GF-D8 (cell line): ENCODE measurements at places on chromosomes 11 and 22.

- DNase-seq, result no peak
These were observed 40.8 kb downstream of the APOL1 start for GRCh38 chr22:36293606-36294292.

DNA sequence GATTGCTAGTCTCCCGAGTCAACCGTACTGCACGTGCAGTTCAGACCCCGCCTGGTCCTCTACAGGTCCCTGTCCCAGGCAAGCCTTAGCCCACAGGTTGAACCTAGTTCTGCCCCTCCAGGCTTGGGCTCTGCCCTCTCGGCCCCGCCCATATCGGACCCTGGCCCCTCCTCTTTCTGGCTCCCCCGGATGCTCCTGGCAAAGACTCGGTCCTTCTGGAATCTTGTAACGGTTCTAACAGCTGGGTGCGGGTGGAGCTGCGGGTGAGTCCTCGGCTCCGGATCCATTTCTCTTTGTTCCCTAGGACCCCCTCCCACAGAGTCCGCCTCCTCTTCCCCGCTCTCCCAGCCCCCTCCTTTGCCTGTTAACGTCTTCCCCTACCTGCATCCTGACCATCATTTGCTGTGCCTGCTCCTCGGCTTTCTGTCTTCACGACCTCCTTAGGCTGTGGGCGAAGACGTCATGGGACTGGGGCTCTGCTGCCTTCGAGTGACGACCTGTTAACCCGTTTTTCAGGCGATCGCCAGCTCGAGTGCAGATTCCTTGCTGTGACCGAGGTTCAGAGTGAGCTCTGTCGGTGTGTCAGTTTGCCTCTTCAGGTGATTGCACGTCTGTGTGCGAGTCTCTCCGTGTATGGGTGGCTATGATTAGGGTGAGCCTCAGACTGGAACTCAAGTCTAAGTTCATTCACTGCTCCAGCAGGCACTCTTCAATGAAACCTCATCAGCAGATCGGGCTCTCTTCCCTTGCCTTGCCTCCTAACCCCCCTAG lies at the start of gene DNHD1:
TSS of gene DNHD1 (plus strand) at position 212 of the 771 bp plus-strand sequence. CDS start 936 bp downstream, outside the sequence.
- DNase-seq, result no peak

- DNase-seq, result no peak
These were observed 21.6 kb downstream of the DGCR6L start for GRCh38 chr22:20298110-20298802.

- no peak for DNase-seq
These were observed 30.0 kb upstream of the MMP7 start for GRCh38 chr11:102560555-102561011.

DNA sequence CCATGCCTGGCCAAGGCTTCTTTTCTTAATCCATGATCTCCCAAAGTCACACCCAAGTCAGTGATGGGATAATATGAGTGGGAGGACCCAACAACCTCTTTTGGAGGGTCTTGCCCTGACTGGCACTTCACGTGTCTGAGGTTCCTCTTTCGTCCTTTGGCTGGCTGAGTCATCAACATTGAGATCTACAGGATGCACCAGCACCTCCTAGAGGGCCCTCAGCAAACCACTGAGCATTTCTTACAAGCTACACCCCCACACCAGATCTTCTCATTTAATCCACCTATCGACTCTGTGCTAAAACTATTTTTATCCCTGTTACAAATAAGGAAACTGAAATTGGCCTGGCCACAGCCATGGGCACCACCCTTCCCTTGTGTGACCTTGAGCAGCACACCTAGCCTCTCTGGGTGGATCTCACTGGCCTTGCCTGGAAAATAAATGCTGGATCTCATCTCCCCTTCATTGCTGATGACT lies 63.4 kb downstream of the FLI1 start:
- peak; percentile 95 for DNase-seq
